ENCODE measurements at places on chromosomes 3 and 15. TPM values are rescaled to one million over a fixed set of nuclear protein-coding genes. Genes with fewer than 3 reads are reported as not detected.

Gene RETNLB
- not detected for total RNA-seq

DNA sequence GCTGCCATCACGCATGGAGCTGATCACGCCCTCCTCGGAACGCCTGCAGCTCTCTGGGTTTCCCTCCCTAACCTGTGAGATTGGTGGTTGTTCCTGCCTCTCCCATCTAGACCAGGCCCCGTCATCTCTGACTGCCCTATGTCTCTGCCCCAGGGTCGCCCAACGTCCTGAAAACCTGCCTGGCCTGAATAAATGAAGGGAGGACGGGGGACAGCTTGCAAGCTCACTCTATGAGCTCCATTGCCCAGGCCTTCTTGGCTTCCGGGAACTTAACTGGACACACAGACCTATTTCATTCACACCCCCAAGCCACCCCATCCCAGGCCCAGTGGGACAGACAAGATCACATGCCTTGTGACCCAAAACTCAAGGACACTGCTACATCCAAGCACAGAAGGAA is 274.2 kb downstream of the XXYLT1 start:
- no peak for DNase-seq

DNA sequence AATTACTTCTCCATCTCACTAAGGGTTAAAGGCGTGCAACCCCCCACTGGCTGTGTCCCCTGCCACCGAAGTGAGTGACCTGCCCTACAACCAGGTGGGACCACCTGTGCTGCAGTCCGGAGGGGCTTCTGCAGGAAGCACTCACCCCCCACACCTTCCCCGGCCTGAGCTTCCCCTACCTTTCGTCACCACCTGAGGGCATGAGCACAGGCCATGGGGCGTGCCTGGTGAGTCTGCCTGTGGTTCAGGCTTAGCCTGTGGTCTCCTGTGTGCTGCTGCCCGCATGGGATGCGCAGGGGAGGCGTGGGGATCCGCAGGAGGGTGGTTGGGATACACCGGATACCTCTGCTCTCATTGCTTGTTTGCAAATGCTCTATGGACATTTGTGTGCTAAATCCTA is 46.0 kb downstream of the KLHL25 start:
- no peak for DNase-seq

GRCh38 chr15:73687351-73687750 is 3.2 kb downstream of the CD276 start:
- DNase-seq = no peak

DNA sequence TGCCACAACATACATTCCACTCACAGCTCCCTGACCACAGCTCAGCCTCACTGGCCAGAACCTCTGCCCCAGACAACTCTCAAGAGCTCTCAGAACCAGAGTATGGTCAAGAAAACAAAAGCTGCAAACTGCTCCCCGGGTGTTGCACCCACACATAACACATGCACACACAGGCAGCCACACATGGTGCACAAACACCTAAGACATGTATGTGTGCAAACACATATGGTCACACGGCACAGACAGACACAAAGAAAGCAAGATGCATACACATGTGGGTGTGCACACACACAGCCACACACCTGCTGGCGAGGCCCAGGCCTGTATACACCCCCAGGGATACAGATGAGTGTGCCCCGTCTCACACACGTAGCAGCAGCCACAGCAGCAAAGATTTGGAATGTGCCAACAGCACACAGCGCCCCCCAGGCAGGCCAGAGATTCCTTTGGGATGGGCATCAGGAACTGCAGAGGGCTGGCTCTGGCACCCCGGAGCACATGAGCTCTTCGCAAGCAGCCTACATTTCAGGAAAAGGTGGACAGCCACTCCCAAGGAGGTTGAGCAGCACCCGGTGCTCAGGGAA is 6.6 kb downstream of the KLF15 start:
- no peak for DNase-seq

DNA sequence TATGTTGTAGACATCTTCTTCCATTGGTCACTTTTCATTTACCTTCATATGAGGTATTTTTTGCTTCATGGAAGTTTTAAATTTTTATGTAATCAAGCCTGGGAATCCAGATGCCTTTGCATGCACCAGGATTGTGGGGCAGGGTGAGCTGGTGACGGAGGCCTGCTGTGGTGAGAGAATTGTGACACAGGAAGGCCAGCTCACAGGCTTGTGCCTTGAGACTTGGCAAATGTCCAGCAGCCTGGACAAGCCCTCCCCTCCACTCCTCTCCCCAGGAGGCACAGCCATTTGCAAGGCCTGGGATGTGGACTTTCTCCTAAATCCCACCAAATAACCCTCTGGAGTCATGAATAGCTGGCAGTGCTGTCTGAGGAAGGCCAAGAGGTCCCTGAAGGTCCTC is 67.4 kb downstream of the RHCG start:
- DNase-seq = no peak

GRCh38 chr3:181344331-181344730 is 354.8 kb upstream of the DNAJC19 start:
- DNase-seq = no peak

All from skin of body (tissue), 3 donors.